Kidney (tissue), 22 donors: ENCODE measurements at places on chromosomes 16 and 17.

DNA sequence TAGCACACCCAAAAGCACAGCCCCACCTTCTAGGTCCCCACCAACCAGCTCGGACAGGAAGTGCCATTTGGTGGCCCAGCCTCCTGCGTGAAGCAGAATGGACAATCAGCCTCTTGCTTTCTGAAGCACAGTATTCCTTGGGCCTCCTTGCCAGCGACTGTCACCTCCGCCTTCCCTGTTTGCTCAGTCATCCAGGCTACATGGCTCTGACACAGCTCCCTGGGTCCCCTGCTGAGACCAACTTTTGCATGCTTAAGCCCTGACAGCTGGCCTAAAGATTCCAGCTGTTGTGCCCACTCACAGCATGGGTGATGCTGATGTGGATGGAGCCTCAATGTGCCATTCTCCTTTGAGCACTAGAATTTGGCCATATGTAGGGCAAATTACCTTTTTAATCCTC, 4.5 kb upstream of the CACNG5 start:
- DNase-seq = no peak

GRCh38 chr16:67247192-67248072, at the start of gene FHOD1:
Gene FHOD1 (minus strand): TSS chr16:67247481. CDS start chr16:67247410, 71 bp downstream.
- DNase-seq = peak; percentile 97

DNA sequence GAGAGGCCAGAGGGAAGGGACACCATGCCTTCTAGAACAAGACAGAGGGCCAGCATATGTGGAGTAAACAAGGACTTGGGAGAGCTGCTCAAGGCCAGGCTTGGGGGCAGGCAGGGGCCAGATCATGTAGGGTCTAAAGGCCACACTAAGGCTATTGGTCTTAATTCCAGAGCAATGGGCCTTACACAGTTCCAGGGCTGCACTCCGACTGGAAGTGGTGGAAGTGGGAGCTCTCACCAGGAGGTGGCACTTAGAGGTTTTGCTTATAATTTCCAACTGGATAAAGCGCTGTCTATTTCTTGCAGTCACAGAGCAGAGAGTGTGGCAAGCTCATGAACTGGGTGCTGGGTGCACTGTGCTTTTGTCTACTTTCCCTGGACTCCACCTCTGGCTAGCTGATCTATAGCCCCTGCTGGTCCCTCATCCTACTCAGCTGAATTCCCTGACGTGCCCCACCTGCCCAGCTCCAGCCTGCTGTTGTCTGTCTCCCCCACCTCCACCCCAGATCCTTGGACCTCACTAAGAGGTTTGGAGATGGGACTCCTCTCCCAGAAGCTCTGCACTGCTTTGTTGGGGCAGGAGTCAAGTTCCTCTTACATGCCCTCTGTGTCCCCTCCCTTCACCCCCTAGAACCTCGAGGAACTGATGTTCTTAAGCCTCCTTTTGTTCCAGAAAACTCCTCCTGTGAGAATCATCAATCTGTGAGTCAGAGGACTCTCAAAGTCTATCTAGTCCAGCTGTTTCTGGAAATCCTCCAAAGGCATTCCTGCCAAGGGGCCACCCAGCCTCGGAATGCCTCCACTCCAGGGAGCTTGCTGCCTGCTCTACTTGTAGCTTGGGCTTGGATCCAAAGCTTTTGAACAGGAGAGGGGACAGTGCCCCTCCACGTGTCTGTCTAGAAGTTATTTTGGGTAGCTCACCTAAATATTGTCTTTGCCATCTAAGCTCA, 48.1 kb upstream of the KSR1 start:
- DNase-seq = no peak

DNA sequence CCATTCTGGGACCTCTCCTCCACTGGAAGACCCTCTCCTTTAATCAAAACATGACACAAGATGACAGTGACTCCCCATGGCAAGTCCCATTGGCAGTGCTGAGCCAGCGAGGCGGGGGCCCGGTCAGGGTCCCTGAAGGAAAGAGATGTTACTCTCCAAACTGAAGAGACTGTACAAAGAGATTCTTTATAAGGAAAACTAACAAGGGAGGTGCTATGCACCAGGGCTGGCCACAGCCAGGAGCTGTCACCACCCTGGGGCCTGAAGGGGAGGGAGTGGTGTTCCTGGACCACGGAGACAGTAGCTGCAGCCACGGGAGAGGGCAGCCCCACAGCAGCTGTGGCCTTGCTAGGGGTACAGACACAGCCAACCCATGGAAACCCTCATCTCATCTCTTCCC, 123.1 kb downstream of the XYLT1 start:
- no peak for DNase-seq

- DNase-seq = no peak
These were observed 1.3 kb upstream of the CCDC102A start for GRCh38 chr16:57537581-57538234.

DNA sequence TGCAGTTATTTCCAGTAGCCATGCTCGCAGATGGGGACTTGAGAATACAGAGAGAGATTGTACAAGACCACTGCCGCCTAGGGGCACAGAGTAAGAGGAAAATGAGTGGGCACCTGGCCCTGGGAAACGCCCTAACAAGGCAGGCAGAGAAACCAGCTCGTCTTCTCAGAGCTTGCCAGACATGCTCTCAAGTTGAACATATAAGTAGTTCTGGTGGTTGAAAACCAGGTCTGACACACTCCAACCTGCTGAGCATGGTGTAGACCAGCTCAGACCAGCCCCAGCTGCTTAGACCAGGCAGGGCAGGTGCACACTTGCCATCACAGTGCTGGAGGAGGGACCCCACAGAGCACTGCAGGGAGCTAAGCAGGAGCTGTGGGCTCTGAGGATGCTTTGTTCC, 250.5 kb downstream of the CPPED1 start:
- DNase-seq = no peak

GRCh38 chr16:11079652-11080187, 135.4 kb downstream of the CLEC16A start:
- DNase-seq = no peak

- no peak for DNase-seq
These were observed 856 bp upstream of the CXCL16 start for GRCh38 chr17:4740584-4740983.

DNA sequence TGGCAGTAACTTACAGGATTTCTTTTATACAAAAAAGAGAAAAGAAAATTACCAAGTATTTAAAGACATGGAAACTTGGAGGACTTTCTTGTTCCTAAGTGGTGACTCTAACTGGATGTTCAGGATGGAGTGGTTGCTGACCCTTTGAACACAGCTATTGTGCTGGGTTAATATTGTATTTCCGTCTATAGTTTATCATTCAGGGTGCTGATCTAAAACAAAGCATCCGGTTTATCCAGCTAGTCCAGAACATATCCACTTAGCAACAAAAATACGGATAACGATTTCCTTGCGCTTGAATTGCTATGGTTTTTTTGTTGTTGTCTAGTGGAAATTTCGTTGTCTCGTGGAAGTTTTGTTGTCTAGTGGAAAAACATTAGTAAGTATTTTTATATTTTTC, 38.2 kb downstream of the SNTB2 start:
- no peak for DNase-seq

DNA sequence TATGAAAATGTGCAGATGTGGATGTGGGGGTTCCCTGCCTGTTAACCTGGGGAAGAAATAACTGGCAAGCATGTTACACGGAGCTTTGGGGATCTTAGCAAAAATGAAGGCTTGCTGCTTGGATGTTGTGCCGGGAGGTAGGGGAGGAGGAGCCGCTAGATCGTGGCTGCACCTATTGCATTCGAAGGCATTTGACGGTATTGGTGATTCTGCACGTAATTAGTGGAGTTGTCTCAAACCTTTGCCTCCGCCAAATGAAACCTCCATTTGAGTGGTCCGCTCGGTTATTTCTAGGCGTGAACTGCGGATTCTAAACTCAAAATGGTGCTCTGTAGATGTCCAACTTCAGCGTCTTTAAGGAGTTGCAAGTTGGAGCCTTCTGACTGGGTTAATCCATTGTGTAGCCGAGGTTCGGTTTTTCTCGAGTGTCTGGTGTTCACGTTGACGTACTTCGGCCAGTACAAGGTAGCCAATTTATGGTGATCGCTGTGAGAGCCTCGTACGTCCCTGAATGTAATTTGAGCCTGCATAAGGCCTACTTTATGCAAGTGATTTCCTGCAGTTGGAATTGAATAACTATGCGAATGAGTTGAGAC, 1.5 kb downstream of the TNRC6C start:
- peak; percentile 58 for DNase-seq

- no peak for DNase-seq
These were observed 106.7 kb downstream of the RBFOX3 start for GRCh38 chr17:79504181-79504605.

DNA sequence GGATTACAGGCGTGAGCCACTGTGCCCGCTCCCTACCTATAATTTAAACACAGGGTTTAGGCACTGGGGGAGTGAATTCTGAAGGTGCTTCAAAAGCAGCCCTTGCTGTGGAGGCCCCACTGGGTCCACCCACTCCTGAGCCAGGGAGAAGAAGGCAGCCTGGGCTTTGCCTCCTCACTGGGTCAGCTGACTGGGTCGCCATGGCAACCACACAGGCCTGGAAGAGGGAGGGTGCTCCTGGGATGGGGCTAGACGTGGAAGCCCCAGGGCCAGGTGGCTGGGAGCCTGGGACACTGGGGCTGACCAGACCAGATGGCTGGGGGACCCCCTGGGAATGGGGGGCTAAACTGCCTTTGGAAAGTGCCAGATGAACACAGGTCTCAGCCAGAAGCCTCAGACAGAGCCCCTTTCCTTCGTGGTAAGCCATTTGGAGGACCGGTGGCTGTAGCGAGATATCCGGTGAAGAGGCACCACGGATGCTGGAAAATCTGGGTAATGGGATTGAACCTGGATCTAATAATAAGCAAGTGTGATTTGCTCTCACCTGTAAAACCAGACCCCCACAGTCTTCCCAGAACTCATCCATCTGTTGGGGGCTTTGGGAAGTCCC, 32.9 kb downstream of the TRARG1 start:
- peak; percentile 62 for DNase-seq

GRCh38 chr17:17180141-17180603, 26.0 kb downstream of the PLD6 start:
- DNase-seq = no peak

DNA sequence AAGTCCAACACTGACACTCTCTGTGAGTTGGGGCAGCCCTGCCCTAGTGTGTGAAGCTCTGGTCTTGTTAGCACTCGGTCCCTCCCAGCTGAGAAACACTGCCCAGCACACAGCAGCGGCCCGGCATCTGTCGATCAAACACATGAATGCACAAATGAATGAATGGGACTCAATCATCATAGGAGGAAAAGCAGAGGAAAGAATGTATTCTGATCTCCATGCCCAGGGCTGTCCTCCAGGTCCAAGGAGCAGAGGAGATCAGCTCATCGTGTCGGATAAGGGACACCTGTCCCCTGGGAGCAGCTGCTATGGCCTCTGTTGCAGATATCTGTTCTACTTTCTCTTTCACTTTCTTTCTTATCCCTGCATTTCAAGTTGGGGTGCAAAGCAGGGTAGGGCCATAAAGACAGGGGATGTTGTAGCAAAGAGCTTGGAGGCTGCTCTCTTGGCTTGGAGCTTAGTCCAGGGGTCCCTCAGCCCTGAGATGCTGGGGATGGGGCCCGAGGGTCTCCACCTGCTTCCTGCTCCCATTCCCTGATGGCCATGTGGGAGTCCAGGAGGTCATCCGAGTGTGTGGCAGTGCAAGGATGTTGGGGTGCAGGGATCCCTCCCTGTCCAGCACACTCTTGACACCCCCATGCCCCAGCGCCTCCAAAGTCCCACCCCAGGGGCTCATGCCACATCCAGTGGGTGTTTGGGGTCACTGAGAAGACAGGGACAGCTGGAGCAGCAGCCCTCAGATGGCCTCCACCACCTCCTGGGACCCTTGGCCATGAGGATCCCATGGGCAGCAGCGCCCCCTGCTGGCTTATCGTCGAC, 88.2 kb downstream of the IRF8 start:
- no peak for DNase-seq

DNA sequence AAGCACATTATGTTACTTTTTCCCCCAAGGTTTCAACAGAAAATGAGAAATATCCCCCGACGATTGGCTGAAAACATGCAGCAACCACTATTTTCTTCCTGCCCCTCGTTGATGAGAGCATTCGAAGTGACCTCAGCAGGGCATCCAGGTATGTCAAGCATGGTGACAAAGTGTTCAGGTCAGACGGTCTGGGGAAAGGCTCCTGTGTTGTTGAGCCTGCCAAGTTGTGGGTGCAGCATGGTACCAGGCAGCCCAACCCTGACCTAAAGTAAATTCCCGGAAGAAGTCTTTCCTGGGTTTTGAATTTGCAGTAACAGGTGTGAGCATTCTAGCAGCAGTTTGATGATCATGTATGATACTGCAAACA, 51.7 kb upstream of the SEC14L1 start:
- no peak for DNase-seq
